NCI-H524 (cell line): ENCODE measurements at places on chromosomes 2 and 18.
A peak's percentile ranks its signal among the peaks of the same experiment; 100 is the strongest.

GRCh38 chr2:215548714-215549113 is 112.8 kb upstream of the FN1 start:
- DNase-seq = no peak

GRCh38 chr2:238239543-238239862 is 335 bp downstream of the HES6 start:
- no peak for DNase-seq

GRCh38 chr18:37563931-37564392 is 1.6 kb downstream of the CELF4 start:
- peak; percentile 70 for DNase-seq

- DNase-seq = no peak
These were observed 461.3 kb upstream of the FANCL start for GRCh38 chr2:58702302-58702885.
